Stimulated activated CD4-positive, alpha-beta T cell treated with anti-CD3 and anti-CD28 coated beads, Interleukin-15, amount 100 ng/mL, for 24 hours (primary cell): ENCODE measurements at places on chromosomes 3 and 15.

- no peak for DNase-seq
These were observed 478.9 kb downstream of the NLGN1 start for GRCh38 chr3:173876476-173876875.

DNA sequence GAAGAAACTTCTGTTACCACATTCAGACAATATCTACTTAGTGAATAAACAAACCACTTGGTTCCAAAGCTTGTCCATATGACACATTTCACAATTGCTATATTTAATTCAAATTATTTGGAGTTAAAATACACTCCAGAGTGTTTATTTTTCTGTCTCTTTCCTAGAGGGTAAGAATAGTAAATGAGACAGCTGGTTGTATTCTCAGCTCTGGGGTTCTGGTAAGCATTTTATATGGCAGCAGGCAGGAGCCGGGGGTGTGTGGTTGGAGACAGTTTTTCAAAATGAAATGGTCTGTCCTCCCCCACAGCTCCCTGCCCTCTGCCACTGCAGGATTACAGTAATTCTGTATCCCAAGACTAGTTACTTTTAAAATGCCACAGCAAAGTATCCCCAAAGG is 10.9 kb upstream of the SEC61A1 start:
- no peak for DNase-seq

- DNase-seq = no peak
These were observed 177.0 kb downstream of the RAP2B start for GRCh38 chr3:153339065-153339464.

DNA sequence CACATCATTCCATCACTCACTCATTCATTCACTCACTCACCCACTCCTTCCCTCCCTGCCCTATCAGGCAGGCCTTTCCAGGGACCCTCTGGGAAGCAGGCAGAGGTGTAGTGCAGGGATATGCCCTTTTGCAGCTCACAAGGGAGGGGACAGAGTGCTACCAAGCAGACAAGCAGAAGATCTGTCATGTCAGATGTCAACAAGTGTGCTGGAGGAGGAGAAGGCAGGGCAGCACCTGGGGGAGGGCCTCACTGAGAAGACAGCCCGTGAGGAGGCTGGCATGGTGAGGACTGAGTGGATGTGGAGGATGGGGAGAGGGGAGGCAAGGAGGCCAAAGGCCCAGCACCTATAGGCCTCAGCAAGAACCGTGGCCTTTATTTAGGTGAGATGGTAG is 15.3 kb downstream of the ABTB1 start:
- DNase-seq = no peak

GRCh38 chr3:16866571-16866970 is 18.2 kb upstream of the PLCL2 start:
- no peak for DNase-seq

DNA sequence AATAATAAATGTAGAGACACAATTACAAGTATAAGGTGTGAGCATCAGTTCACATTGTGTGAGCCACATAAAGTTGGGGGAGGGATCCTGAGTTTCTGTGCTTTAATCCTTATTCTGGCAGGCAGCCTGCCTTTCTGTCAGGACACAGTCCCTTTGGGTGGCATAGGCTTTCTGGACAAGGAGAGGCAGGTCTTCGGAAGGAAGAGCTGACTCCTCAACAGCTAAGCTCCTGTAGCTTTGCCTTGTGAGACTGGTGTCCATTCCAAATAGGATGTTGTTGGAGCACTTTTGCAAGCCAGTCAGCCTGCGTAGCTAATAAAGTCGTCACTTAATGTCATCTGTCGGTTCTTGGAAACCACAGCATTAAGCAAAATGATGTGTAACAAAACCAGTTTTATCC is 151.9 kb upstream of the MCTP2 start:
- DNase-seq = no peak

DNA sequence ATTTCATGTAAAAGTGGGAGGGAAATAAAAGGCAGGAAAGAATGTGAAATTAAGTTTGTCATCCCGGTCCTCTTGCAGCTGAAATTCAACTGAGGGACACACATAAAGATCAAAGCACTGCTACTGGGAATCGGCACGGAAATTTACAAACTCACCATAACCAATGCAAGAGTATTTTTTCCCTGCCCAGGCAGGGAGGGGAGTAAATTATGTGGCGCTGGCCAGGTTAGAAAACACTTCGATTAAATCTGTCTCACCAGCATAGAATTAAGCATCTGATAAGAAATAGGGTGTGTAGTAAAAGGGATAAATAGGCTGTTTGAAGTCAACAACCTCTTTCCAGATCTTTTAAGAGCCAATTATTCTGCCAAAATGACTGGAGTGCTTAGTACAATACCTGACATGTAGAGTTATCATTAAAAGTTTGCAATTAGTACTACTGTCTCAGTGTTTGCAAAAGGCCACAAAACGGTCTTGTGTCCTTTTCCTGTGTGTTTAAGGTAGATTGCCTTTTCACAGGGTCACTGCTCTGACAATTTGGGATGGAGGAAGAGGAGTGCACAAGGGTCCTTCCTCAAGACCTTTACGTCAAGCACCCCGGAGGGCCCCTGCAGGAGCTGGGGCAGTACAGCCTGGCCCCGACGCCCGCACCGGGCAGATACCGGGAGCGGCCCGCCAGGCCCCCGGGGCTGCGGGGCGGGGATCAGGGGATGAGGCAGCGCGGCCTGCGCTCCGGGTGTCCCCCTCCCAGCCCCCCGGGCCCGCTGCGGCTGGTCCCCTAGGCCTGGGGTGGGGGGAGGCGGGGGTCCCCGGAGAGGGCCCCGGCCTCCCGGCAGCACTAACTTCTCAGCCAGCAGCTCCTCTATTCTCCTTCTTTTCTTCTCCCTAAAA is 651 bp downstream of the UBA3 start:
- no peak for DNase-seq

GRCh38 chr3:12993517-12994356 is 79.5 kb downstream of the IQSEC1 start:
- peak; percentile 52 for DNase-seq

DNA sequence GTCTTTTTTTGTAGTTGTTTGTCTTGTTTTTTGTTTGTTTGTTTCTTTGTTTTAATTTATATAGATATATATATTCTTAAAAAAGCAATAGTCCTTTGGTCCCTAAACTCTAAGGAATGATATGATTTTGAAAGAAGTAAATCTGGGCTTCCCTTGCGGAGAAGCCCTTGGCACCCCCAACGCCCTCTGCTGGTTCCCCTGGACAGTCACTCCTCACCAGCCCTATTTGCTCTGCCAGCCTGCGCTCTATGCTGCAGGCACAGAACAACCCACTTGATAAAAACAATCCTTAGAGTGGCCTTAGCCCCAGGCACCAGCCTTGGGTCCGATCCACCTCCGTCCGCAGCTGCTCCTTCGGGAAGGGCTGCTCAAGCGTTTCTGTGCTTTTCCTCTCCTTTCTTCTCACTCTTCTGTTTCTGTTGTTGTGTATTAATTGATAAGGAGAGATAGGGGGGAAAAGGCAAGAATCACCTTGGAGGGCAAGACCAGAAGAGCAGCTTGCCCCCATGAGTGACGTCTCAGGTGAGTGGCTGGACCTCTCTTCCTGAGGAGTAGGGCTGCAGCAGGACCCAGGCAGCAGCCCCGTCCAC is 13.7 kb upstream of the PARP6 start:
- DNase-seq = peak; percentile 68

- no peak for DNase-seq
These were observed 296.5 kb upstream of the AZI2 start for GRCh38 chr3:28645149-28645548.

DNA sequence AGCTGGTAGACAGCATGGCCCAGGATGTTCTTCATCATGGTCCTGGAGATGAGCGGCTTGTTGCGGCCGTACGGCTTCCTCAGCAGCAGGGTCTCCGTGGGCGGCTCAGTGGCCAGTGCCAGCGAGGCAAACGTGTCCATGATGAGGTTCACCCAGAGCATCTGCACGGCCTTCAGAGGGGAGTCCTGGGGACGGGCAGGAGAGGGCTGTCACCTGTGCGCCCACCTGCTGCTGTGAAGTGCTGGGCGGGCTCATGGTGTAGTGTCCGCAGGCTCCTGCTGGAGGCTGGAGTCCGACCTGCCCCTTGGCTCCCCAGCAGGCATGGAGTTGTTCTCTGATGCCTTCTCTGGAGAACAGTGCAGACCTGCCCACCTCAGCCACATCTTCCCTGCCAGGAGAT is 21.9 kb upstream of the SEC13 start:
- DNase-seq = no peak

GRCh38 chr3:105691633-105692032 is 177.2 kb downstream of the CBLB start:
- no peak for DNase-seq

- no peak for DNase-seq
These were observed 4.5 kb downstream of the CCR5 start for GRCh38 chr3:46375218-46375617.
